ENCODE measurements at places on chromosomes 16 and 17.

- no peak for DNase-seq
Observed at GRCh38 chr17:65039336-65039988, 17.1 kb downstream of the GNA13 start.

DNA sequence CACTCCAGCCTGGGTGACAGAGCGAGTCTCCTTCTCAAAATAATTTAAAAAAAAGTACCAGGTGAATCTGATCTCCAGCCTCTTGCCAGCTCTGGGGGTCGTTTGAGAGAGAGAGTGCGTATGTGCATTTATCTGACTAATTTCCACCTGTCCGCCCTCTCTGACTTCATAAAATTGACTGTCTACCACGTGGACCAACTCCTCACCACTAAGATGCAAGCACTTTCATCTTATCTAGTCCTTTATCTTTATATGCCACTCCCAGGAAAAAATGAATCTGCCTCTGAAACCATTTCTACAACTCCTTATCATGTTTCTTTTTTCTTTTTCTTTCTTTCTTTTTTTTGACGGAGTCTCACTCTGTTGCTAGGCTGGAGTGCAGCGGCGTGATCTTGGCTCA, 55.8 kb downstream of the HS3ST3A1 start:
- DNase-seq, result no peak

- DNase-seq, result no peak
Observed at GRCh38 chr17:77434136-77435114, 293.7 kb downstream of the SEC14L1 start.

- no peak for DNase-seq
Observed at GRCh38 chr16:31561426-31562233, 33.9 kb downstream of the AHSP start.
